ENCODE measurements at places on chromosomes 5 and 9.

GRCh38 chr5:177455661-177456590, 9.3 kb downstream of the PRR7 start:
- peak; percentile 93 for DNase-seq

- no peak for DNase-seq
Observed at GRCh38 chr9:86181379-86182315, 77.8 kb downstream of the C9orf153 start.

- DNase-seq: no peak
Observed at GRCh38 chr5:126363658-126364057, 59.6 kb upstream of the GRAMD2B start.

GRCh38 chr5:155091768-155092717, 78.5 kb downstream of the KIF4B start:
- no peak for DNase-seq

DNA sequence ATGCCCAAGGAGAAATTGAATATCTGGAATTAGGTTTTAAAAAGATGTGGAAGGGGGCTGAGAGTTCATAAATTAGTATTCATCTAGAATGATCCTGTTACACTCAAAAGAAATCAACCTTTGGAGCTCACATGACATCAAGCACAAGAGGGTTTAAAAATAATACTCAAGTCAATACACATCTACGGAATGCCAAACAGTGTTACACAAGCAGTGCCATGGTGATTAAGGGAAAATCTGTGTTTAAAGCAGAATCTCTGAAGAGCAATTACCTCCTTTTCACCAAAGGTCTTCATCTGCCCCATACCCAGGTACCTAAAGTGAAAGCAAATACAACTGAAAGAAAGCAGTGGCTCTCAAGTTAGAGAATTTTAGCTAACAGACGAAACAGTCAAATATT, 261.6 kb downstream of the NFIB start:
- DNase-seq: no peak

DNA sequence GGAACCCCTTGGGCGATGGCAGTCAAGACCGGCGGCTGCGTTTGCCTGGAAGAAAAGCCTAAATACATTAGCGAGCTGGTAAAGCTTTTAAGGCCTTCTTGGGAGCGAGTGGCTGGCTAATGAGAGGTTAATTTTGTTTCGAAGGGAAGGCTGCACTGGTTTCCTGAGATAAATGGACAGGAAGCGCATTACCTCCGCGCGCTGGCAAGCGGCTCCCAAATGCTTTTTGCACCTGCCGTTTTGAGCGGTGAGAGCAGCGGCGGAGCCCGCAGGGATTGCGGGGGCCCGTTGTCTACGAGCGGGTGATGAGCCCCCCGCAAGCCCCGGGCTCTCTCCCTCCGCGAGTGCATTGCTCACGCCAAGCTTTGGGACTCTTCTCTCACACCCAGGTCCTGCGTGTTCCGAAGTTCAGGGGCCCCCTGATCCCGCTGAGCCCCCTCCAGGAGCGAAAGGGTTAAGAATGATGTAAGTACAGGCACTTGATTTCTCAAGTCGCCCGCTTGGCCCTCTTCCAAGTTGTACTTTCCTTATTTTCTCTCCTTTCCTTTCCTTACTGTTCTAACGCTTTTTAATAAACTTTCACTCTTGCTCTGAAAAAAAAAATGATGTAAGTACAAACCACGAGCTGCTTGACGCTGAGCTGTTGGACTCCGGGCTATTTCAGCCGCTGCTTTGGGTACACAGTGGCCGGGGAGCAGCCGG, 3.1 kb upstream of the RGMB start:
- DNase-seq: peak; percentile 18

- no peak for DNase-seq
Observed at GRCh38 chr9:109098171-109098959, 21.4 kb downstream of the TMEM245 start.
